ENCODE measurements at places on chromosomes 1 and 21.

DNA sequence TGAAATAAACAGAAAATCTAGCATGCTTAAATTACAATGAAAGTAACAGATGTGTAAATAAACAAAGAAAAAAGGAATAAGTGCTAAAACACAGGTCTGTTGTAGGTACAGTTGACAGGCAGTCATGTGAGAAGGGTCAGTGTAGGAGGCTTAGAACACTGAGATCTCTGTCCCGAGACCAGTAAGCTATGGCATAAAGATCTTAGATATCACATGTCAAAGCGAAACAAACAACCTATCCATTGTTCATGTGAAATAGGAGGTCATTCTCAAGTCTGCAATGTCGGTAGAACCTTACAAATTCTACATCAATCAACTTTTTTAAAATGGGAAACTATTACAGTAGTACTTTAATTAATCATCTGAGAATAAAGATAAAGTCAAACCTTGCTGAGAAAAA lies 428.9 kb upstream of the ADGRL2 start:
- DNase-seq: no peak

DNA sequence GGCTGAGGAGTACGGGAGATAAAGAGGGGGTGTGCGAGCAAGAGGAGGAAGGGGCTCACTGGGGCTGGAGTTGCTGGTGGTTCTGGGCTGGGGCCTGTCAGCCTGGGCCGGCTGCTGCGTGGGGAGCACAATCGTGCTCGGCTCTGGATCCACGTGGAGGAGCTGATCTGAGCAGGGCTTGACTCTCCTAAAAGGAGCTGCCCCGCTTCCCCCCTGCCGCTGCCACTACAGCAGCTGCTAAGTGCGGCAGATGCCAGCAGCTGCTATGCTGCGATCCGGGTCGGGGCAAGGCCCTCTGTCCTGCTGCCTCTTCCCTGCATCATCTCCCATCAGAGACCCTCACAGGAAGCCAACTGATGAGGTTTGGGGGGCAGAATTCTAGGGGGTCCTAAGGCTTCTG lies 165.9 kb downstream of the PCBP3 start:
- no peak for DNase-seq

GRCh38 chr1:115411371-115412063 lies 73.5 kb upstream of the NGF start:
- DNase-seq: no peak

DNA sequence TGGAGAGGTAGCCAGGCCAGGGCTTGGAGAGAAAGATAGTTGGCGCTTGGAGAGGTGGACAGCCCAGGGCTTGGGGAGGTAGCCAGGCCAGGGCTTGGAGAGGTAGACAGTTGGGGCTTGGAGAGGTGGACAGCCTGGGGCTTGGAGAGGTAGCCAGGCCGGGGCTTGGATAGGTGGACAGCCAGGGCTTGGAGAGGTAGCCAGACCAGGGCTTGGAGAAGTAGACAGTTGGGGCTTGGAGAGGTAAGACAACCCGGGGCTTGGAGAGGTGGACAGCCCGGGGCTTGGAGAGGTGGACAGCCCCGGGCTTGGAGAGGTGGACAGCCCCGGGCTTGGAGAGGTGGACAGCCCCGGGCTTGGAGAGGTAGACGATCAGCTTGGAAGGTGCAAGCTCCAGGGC lies 7.7 kb downstream of the LSS start:
- DNase-seq: no peak

DNA sequence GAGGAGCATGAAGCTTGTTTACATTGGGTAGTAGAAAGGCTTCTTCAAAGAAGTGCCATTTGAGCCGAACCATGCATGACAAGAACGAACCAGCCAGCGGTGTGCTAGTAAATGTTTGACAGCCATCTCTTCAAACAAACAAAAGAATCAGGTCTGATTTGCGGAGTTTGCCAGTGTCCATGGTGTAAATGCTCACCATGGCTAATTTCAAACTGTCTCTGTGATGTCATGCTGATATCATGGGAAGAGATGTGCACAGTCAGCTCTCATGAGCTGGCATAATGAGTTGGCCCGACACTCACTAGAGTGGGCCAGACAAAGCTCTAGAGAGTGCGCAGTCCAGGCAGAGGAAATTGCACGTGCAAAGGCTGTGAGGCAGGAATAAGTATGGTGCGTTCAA lies 101.1 kb downstream of the KAZN start:
- DNase-seq: no peak

All from NCI-H1694 treated with DMSO at 0.1 percent for 48 hours (cell line).